Amygdala (tissue), 56 donors: ENCODE measurements at places on chromosomes 2 and 18.

- no peak for DNase-seq
These were observed 269.2 kb upstream of the ZNF521 start for GRCh38 chr18:25621144-25621543.

GRCh38 chr2:221981912-221982470 lies 316.8 kb downstream of the PAX3 start:
- DNase-seq: no peak

DNA sequence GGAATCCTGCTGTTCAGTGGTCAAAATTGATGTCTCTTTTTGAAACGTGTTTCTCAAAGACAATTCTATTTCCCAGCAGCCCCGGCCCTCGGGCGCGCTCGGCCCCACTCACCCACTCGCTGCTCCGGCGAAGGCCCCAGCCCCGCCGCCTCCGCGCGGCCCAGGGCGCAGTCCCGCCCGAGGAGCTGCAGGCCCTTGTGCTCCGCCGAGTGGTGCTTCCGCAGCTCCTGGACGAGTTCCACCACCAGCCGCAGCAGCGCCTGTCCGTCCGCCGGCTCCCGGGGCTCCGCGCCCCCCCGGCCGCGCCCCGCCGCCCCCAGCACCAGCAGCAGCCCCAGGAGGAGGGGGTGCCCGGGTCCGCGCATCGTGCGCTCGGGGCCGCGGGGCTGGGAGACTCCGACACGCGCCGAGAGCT lies 413 bp downstream of the ALKAL2 start:
- DNase-seq: no peak

DNA sequence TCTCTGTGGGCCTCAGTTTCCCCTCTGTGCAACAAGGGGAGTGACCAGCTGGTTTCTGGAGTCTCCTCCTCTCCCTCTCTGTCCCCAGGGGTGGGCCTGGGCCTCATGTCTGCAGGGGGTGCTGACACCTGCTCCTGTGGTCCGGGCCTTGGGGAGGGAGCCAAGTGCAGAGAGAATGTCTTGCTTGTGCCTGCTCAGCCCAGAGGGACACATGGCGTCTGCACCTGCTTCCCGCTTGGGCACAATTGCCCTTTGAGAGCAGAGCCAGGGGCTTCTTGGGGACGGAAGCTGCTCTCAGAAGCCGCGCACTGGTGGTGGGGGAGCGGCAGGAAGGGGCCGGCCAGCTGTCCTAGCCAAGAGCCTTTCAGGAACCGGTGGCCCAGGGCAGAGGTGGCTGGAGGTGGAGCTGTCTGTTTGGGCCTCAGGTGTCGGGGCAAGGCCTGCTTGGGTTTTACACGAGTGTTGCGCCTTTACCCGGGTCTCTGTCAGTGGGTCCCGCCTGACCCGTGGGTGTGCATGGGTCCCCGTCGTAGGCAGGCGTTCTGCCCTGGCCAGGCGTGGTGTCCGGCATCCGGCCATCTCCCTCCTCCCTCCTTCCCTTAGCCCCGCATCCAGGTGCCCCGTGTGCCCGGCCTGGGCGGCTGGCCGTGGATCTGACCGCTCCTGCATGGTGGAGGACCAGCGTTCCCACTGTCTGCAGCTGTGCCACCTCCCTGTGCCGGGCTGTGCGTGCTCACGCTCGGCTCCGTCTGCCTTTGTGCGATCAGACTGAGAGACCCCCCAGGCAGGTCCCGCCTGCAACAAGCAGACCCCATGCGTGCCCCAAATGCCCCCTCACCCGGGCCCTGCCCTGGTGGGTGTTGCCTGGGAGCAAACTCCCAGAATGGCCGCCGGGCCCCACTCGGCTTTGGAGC lies 4.0 kb downstream of the NEU4 start:
- peak; percentile 64 for DNase-seq

DNA sequence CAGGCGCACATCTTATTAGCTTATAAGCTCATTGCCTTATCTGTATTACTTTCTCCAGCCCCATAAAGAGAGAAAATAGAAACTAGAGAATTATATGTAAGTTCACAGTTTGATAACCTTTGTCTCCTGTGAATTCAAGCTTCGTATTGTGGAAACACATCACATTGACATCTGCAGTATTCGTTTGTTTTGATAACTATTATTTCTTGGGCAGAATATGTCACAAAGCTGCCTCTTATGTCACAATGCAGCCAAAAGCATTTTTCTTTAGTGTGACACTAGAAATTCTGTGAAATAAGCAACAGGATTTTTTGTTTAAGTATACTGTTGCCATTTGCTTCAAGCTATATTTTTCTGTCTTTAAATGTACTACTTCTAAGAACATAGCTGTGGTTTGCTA lies 221.5 kb downstream of the DOK6 start:
- no peak for DNase-seq

DNA sequence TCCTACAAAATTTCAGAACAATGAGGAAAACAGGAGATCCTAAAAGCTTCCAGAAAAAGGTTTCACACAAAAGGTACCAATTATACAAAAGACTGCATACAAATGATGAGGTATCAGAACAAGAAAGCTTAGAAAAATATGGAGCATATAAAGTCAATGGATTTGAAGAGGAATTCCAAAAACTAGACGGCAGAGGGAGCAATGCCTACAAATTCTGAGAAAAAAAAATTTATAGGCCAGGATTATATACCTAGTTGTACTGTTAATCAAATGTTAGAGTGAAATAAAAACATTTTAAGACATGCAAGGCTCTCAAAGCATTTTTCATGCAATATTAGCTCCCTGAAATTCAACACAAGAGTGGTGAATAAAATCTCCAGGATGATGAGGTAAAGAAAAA lies 106.2 kb downstream of the ZRANB3 start:
- DNase-seq: no peak

DNA sequence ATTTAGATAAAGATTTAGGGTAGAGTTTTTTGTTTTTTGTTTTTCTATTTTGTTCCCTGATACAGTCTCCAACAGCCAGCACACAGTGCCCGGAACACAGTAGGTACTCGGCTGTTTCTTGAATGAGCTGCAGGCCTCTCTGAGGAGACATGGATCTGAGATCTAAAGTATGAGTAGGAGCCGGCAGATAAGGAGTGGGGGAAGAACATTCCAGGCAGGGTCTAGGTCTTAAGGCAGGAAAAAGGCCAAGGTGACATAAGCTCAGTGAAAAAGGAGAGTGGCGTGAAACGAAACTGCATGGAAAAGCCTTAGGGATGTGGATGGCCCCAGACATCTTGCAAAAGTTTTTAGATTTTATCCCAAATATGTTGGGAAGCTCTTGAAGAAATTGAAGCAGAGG lies 94.4 kb downstream of the ITGB1BP1 start:
- no peak for DNase-seq

DNA sequence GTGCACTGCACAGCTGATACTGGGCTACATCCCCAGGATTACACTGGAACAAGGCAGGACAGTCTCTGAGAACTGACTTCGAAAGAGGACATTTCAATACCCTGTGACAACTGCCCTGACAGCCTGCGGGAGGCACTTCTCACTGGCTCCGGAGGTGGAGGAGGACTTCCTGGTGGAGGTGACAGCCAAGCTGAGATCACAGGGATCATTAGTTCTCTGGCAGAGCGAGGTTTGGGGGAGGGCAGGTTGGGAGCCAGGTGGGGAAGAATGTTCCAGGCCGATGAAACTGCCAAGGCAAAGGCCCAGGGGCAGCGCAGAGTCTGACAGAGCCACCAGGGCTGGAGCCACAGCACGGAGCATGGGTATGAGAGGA lies 28.0 kb upstream of the NPAS2 start:
- DNase-seq: no peak

GRCh38 chr18:51726614-51727013 lies 529.1 kb upstream of the MEX3C start:
- DNase-seq: no peak

DNA sequence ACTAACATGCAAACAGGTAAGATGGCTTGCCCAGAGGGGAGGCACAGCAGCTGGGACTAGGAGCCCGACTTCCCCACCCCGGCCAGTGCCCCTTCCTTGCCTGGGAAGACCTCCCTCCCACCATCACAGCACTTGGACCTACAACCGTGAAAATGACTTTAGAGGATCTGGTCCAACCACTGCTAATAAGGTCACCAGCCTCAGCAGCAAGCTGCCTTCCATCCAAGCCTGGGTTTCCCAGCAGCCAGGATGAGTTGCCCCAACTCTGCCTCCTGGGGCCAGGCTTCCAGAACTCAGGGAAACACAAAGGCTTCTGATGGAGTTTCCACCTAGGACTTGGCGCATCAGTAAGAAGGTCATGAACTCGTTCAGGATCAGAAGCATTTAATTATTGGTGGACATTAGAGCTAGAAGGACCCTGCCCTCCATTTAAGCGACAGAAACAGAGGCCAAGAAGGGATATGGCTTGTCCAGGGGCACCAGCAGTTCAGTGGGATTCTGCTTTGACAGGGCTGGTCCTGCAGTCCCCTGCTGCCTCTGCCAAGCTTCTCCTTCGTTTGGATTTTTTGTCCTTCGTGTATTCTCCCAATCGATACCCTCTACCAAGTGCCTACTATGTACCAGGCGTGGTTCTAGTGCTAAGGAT lies 403.0 kb upstream of the ID2 start:
- DNase-seq: no peak

DNA sequence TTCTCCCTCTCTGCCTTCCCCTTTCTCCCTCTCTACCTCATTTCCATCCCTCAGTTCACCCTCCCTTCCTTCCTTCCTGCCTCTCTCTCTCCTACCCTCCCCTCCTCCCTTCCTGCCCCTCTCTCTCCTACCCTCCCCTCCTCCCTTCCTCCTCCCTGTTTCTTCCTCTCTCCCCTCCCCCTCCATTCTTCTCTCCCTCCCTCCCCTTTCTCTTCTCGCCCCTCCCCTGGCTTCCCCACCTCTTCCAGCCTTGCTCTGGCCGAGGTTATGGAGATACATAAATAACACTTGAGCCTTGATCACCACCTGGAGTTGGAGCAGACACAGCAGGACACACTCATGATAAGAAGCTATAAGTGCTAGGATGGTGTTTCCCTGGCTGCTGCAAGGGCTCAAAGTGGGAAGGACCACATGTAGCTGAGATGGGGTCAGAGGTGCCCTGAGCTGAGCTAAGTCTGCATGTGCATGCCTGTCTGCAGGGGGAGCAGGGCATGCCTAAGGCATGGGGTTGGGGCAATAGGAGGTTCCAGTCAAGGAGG lies 326.1 kb upstream of the HS6ST1 start:
- DNase-seq: no peak

DNA sequence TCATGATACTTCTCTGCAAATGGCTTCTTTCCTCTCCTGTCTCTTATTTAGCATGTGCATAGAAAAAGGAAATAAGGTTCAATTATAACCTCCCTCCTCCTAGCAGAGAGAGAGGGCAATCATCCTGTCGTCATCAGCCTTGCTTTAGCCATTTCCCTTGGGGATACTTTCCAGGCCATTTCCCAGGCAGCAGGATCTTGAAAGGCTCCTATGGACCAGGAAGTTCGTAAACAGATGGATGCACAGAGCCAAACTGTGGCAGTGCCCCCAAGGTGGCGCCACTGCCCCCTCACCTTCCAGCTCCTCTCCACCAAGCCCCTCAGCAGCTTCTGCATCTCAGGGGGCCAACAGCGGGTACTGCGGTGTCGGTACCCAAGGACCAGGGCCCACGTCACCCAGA lies 157.4 kb downstream of the DTNA start:
- DNase-seq: no peak

DNA sequence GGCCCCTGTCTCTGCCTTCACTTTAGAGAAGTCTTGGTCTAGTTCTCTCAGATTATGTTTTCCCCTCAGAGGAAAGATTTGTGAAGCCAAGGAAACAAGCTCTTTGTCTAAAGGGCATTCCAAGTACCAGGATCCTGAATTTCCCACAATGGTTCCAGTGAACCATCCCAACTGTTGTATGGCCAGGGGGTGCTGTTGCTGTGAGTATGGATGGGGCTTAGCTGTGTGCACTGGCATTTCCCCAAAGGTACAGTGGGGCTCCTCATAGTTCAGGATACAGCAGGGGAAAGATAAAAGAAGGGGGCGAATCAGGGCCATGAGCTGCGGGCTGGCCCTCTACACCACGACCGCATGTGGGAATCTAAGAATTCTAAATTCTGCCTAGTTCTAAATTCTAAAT lies 1154.0 kb upstream of the FANCL start:
- DNase-seq: no peak

DNA sequence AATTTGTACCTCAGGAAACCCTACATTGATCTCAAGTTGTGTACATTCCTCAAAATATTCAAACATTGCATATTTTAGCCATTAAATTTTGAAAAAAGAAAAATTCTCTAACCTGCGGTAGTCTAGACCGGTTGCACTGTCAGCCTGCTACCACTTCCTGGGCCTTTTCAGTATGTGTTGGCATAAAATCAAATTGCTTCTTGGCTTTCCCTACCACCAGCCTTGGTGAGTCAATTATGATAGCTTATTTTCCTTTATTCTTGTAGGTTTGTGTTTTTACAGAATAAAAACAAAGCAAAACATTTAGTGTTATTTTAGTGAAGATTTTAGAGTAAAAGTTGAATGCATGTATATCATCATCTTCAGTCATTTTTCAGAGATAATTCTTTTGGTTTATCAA lies 61.2 kb downstream of the FAM171B start:
- DNase-seq: no peak

- no peak for DNase-seq
These were observed 79.3 kb upstream of the MMADHC start for GRCh38 chr2:149666809-149667320.

- no peak for DNase-seq
These were observed 466.3 kb downstream of the SATB2 start for GRCh38 chr2:198991431-198991830.

DNA sequence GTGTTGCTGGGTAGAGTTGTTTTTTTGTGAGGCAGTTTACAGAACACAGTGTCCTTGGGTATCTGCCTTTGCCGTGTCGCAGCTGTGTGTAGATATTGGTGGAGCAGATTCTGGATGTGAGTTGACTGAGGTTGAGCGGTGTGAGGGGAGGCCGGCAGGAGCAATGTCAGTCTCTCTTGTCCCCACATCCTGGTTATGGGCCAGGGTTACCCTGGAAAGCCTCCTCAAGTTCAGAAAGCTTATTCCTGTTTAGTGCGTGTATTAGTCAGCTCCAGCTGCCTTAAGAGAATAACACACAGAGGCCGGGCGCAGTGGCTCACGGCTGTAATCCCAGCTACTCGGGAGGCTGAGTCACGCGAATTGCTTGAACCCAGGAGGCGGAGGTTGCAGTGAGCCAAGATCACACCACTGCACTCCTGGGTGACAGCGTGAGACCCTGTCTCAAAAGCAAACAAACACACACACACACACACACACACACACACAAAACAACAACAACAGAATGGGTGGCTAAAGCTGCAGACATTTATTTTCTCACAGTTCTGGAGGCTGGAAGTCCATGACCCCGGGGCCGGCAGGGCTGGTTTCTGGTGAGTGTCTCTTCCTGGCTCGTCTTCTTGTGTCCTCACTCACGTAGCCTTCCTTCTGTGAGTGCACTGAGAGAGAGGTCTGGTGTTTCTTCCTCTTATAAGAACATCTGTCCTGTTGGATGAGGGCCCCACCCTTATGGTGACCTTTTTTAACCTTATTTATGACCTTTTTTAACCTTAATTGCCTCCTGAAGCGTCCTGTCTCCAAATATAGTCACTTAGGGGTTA lies 5.1 kb downstream of the NCK2 start:
- no peak for DNase-seq

DNA sequence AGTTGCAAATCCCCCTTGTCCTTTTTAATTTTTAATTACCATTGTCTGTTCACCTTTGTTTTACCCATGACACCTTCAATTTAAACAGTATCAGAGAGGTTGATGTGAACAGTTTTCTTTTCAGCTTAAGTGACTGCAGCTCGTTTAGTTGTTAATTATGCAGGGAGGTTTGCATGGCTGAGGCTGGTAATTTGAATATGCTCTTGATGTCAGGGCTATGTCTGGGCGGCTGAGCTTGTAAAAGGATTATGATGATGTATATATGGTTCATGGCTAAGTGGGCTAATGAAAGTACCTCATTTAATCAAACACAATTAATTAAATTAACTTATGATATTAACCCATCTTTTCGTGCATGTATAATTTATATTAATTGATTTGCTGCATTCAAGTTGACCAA lies 822.1 kb downstream of the GALR1 start:
- DNase-seq: no peak

- no peak for DNase-seq
These were observed 757.7 kb downstream of the KCNJ3 start for GRCh38 chr2:155456222-155456621.
